ENCODE measurements at places on chromosomes 1 and 21.

GRCh38 chr1:14607295-14607694, 8.8 kb downstream of the KAZN start:
- no peak for DNase-seq

DNA sequence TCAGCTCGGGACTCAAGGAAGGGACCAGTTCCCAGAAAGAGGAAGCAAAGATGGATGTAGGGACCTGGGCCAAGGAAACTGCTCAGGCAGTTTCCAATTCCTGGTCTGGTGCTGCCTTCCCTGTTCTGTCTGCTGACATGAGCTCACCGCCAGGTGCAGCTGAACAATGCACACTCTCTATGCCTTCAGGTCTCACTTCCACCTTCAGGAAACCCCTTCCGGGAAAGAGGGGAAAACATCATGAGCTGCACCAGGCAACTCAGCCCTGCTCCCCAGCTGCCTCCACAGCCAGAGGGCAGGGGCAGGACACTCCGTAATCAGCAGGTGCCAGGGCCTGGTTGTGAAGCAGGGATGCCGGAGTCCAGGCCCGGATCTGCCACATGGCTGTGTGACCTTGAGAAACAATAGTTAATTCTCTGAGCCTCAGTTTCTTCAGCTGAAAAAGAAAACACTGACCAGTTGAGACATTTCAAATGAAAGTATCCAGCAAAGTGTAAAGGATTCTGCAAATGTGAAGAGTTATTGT, 27.8 kb downstream of the SMIM12 start:
- DNase-seq = no peak

DNA sequence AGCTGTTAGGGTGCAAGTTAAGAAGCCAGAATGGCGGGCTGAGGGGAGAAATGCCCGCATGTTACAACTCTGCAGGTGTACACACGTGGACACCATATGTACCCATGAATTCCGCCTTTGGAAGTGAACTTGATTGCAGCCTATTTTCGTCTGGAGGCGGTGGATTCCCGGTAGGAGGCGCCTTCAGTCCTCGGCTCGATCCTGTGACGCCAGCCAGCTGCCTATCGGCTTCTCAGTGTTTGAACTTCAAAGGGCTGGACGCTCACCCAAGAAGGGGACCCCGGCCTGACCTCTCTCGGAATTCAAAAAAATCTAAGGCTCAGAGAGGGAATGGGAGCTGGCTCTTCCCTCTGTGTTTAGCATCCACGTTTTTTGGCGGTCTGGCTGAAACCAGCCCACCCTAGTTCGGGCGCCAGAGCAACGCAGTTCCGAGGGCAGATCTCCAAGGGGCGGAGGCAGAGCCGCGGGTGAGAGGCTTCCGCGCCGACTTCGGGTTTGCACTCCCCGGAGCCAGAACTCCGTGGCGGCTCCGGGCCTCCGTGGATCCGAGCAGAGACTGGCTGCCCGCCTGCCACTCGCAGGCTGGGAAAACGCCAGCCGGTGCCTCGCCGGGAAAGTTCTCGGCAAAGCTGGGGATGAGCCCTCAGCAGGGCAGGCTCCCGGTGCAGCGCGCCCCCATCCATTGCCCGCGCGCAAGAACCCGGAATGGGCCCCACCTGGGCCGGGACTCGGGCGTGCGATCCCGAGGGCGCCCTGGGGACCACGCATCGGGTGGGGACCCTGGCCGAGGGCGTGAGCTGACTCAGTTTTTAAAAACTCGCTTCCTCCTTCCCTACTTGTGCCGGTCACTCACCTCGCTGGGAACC, 996 bp upstream of the TMEM51 start:
- no peak for DNase-seq

DNA sequence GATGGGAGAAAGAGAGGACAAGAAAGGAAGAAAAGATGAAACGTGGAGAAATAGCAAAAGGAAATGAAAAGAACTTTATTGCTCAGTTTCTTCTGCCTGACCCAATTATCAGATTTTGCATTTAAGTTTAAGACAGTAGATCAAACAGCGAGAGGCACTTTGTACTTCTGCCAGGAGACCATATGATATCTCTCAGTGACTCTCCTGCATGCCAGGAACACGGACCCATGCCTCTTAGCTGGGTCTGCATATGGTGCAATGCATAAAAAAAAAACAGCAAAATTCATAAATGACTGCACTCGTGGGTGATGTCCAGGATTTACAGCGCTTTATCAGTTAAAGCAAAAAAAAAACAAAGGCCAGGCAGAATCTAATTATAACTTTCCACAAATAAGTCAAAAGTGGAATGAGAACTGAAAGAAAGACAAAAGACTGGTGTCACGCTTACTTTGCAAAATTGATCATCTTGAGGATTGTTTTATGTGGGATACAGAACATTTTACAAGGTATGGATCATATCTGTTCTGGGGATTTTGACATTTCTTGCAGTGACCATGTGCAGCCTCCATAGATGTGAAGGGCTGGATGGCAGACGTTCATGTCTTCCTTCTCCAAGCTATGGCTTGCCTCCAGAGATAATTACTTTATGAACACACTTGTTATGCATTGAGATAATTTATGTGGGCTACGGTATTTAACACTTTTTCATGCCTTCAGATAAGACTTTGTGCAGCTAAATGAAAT, 79.5 kb downstream of the RUNX1 start:
- DNase-seq = no peak

- no peak for DNase-seq
Observed at GRCh38 chr1:55416164-55416842, 201.1 kb upstream of the USP24 start.

GRCh38 chr1:221227872-221228337, 348.7 kb downstream of the HLX start:
- DNase-seq = no peak

DNA sequence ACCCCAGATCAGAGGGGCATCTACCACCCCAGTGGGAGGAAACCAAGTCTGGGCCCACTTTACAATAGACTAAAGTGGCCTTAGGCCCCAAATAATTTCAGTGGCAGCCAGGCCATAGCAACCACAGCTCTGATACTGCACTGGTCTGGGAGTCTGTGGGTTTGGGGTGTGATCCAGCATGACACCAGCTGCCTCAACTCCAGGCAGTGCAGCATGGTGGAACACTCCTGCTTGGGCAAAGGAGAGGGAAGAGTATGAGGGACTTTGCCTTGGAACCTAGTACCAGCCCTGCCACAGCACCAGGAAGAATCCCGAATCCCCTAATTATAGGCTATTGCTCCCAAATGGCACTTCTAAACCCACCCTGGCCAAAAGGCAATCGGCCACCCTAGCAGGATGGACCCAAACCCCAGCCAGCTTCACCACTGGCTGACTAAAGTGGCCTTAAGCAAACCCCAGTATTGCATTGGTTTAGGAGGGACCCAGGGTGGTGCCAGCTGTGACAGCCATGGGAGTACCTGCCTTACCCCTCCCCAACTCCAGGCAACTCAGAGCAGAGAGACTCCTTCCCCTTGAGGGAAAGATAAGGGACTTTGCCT, 47.1 kb downstream of the PACC1 start:
- no peak for DNase-seq

- DNase-seq = no peak
Observed at GRCh38 chr1:25710583-25711347, 89.2 kb upstream of the SELENON start.

DNA sequence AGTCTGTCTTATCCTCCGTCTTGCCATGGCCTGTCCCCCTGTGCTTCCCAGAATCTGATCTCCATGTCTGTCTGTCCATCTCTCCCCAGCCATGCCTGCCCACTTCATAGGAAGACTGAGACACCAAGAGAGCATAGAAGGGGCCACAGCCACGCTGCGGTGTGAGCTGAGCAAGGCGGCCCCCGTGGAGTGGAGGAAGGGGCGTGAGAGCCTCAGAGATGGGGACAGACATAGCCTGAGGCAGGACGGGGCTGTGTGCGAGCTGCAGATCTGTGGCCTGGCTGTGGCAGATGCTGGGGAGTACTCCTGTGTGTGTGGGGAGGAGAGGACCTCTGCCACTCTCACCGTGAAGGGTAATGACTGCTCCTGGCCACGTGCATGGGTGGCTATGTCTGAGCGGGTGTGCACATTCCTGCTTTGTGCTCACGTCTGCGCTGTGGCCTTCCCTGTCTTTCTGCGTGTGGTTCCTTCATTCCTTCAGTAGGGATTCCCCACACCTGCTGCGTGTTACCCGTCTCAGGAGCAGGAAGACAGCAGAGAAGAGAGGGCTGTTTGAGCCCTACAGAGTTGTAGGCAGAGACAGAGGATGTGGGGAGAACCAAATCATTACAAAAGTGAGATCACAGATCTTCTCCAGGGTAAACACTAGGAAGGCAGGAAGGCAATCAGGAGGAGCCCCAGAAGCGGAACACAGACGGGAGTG, 80.8 kb downstream of the OBSCN start:
- DNase-seq = no peak
